ENCODE measurements at places on chromosomes 13 and 19. TPM values are rescaled to one million over a fixed set of nuclear protein-coding genes. Genes with fewer than 3 reads are reported as not detected.

PRR20D gene
- not detected for total RNA-seq

DNA sequence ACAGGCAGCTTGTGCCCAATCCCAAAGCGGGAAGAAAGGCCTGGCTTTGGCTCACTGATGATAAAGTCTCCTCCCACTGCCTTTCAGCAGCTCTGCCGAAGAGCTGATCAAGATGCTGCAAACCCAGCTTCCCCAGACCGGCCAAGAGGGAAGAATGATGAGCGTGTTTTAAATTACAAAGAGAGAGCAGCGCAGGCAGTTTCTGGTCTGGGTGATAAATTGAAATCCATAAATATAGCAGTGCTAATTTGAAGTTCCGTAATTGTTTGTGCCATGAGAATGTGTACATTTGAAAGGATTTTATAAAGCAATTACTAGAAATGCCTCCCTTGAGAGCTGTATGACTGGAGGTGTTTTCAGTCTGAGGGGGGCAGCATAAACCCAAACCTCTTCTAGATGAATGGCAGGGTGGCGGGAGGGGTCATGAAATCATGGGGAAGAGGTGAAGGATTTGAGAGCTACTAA is 171.8 kb downstream of the STK24 start:
- no peak for DNase-seq

DNA sequence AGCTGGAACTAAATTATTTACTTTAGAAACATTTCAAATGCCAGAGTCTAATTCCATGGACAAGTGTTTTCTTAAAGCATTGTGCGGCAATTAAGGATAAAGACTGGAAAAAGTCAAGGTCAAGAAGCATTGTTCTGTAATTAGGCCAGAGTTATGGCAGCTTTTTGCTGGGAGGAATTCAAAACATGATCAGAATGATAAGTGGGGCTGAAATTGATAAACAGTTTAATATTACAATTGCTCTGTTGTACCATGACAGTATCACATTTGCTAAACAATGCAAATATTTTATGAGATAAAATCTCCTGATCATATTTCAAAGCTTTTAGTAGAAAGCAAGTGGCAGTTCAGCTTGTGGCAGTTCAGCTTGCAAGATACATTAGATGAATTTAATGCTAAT is 513.7 kb downstream of the GPC6 start:
- DNase-seq = no peak

GRCh38 chr19:28731577-28731976 is 481.4 kb downstream of the UQCRFS1 start:
- no peak for DNase-seq

- no peak for DNase-seq
Measured at GRCh38 chr13:47241446-47241845, 344.6 kb upstream of the HTR2A start.

GRCh38 chr13:48110132-48110868 is 15.4 kb upstream of the MED4 start:
- no peak for DNase-seq

- DNase-seq = no peak
Measured at GRCh38 chr13:108225440-108225839, 7.2 kb downstream of the ABHD13 start.

DNA sequence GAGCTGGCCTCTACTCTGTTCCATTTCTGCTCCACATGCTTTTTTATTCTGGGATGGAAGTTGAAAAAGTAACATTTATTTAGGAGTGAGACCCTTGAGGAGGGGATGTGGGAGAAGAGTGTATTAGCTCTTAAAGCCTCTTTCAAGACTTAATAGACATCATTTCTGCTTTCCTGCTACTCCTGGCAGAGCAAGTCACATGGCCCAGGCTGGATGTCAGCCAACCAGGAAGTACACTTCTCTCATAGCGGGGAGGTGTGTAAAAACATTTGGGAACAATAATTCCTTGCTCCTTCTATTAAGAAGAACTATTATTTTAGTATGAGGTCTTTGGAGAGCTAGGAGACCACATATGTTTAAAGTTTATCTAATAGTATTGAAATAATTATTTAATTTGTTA is 40.6 kb upstream of the FAM216B start:
- DNase-seq = no peak

FFAR1 gene
- total RNA-seq = not detected

GRCh38 chr19:345320-345879 is 804 bp upstream of the MIER2 start:
- no peak for DNase-seq

DNA sequence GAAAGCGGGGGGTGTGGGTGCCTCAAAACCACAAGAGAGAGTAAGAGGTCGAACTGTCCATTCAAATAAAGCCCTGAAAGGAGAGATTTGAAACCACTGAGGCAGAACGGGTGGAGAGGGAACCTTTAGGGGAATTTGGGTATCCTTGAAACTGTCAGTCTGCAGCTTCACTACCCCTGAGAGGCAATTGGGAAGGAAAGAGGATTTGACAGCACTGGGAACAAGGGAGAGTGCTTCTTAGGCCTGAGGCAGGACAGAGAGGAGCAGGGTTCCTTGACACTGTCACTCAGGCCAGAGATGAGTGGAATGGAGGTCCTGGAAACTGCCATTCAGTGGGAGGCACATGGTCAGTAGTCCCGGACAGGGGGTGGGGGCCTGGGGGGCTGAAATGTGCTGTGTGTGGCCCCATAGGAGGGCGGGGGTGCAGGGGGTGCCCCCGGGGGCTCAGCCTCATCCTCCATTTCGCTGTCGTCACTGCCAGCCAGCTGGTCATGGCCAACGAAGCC is 5.0 kb downstream of the GFY start:
- no peak for DNase-seq

GRCh38 chr13:84931264-84931663 is 868.0 kb downstream of the SLITRK6 start:
- DNase-seq = no peak

GJB6 gene
- not detected for total RNA-seq

GRCh38 chr13:113595131-113595530 is 10.6 kb downstream of the TFDP1 start:
- DNase-seq = no peak

GRCh38 chr19:10735741-10736140 is 17.9 kb downstream of the DNM2 start:
- no peak for DNase-seq

Data from right atrium auricular region (tissue), 2 donors.